ENCODE measurements at places on chromosomes 16 and 17.

- DNase-seq: no peak
Measured at GRCh38 chr16:56068314-56068713, 123.0 kb upstream of the GNAO1 start.

DNA sequence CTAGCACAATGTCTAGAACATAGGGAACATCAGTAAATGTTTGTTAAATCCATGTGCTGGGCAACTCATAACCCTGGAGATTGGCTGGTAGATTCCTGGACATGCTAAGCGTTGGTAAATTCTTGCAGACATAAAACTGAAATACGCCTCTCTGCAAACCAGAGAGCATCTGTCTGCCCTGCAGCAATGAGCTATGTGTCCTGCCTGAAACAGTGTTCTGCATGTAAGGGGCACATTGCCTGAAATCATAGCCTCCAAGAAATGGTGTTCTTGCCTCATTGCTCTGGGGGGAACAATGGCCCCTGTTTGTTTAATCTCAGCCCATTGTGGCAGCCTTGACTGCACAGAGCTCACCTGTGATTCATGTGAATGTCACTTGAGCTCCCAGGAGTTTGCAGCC is 113.5 kb upstream of the CCL2 start:
- DNase-seq: no peak

GRCh38 chr16:67170168-67170948 is at the start of gene NOL3:
Gene NOL3, plus strand, starts transcription at chr16:67170538.
- DNase-seq: peak; percentile 75

GRCh38 chr17:2181206-2181896 is 122.2 kb downstream of the SMG6 start:
- DNase-seq: peak; percentile 83

DNA sequence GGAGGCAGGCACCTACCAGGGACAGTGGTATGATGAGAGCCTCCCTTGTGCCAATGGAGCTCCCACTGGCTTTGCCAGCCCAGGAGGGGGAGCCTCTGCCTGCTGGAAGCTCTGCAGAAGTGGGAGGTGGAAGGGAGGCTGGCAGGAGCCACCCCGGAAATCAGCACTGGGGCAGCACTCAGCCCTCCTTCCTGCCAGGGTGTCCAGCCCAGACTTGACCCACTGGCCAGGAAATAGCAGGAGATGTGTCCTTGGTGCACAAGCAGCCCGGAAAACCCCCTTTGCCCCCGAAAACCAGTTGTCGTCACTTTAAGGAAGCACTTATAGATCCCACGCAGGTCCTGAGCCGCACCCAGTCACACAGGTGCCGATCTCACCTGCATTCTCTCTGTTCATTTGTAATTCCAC is 49.3 kb upstream of the CACNG4 start:
- no peak for DNase-seq

DNA sequence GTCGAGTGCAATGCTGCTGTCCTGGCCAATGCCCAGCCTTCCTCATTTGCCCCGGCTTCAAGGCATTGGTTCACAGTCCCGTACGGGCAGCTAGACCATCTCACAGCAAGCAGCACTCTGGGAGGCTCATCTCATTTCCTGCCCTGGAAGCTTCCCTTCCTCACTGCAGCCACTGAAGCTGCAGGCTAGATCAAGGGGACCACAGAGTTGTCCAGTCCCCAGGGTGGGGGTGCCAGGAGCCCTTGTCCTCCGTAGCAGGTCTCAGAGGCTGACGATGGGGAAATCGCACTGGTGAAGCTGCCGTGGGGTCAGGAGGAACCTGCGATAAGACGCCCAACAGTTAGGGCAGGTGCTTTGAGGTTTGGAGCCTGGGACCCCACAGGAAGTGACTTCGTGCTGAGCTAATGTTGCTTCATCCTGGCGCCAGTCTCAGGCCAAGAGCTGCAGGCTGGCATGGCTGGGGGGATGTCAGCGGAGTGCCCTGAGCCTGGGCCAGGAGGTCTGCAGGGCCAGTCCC is at the start of gene SPNS3:
Gene SPNS3 (plus strand): TSS at position 426 of the 517 bp plus-strand sequence. CDS start 28 bp downstream, at position 454.
- DNase-seq: peak; percentile 27

GRCh38 chr17:3532859-3533142 is 24.8 kb downstream of the TRPV3 start:
- DNase-seq: no peak

GRCh38 chr16:27425961-27426360 is 24.0 kb downstream of the IL21R start:
- no peak for DNase-seq

DNA sequence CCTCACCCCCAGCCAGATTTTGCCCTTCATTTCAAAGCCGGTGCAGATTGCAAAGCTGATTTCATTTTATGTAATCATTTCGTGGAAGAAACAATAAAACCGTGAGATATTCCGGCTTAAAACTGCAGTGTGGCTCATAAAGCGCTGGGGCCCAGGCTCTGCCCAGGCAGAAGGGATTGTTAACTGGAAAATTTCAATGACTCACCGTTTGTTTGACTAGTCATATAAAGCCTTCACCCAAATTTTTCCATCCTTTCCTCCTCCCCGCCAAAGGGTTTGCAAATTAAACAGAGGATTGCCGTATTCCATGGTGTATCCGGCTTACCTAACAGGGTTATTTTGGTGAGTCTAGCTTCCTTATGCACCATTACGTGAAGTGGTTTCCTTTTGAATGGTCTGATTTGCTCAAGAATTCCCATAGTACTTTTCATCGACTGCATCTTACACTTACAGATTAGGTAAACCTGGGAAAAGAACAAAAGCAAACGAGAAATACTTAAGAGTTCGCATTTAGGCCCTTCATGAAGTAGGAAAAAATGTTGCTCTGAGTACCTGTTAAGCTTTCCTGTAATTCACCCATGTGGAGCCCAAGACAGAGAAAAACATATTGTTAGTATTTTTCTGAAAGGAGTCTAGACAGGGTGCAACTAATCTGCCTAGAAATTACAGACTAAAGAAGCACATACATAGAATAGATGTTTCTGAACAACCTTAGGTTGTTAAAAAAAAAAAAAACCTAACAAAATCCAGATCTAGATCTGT is 949 bp upstream of the GSPT1 start:
- no peak for DNase-seq

- DNase-seq: no peak
Measured at GRCh38 chr17:66522591-66523272, 220.3 kb downstream of the PRKCA start.

DNA sequence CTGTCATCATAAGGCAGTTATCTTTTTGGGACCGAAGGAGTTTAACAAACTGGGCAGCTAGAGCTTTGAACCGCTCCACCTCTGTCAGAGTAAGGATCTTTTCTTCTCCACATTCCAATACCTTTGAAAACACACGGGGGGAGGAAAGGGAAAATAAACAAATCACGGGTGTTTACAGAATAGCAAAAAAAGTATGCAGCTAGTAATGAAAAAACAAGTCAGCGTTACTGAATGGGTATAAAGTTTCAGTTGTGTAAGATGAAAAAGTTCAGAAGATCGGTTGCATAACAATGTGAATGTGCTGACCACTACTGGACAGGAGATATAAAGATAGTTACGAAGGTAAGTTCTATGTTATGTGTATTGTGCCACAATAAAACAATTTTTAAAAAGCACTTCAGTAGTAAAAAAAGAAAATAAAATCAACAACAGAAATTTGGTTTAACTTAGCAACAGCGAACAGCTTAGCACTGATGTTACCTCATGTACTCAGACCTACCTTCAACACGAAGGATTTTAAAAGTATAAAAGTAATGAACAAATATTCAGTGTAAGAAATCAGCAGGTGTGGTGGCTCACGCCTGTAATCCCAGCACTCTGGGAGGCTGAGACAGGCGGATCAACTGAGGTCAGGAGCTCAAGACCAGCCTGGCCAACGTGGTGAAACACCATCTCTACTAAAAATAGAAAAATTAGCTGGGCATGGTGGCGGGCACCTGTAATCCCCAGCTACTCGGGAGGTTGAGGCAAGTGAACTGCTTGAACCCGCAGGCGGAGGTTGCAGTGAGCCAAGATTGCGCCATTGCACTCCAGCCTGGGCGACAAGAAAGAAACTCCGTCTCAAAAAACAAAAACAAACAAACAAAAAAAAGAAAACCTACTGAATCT is 34.3 kb downstream of the MARF1 start:
- DNase-seq: no peak

GRCh38 chr17:74391771-74392170 is 24.5 kb downstream of the GPR142 start:
- no peak for DNase-seq

- DNase-seq: no peak
Measured at GRCh38 chr17:55452139-55452790, 30.6 kb upstream of the MMD start.

DNA sequence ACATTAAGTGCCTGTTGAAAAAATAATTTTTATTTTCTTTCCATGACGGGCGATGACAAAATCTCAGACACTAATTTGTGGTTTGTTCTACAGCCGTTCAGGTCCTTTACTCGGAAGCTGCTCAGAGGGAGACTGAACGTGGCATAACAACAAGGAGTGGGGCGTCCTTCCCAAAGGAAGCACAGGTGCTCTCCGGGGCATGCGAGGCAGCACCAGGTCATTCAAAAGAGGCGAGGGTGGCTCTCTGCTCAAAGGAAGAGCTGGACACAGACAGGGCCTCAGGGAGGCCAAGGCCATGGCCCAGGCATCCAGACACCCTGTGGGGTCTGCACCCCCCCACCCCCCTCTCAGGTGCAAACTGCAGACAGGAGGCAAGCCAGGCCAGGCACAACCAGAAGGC is 16.2 kb downstream of the UNKL start:
- no peak for DNase-seq

DNA sequence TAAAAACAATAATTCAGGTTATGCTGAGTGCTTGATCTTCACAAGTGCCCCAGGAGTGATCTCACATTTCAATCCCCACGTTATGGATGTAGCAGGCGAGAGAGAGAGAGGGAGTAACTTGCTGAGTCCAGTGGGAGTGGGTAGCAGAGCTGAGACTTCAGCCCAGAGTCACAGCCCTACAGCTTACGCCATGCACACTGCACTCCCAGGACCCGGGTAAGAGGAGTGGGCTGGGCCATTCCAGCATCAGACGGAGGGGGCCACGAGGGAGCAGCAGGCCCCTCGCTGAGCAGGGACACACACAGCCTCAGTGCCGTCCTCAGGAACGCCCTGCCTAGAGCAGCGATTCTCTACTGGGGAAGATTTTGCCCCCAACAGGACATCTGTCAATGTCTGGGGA is 9.8 kb upstream of the KIF19 start:
- no peak for DNase-seq

DNA sequence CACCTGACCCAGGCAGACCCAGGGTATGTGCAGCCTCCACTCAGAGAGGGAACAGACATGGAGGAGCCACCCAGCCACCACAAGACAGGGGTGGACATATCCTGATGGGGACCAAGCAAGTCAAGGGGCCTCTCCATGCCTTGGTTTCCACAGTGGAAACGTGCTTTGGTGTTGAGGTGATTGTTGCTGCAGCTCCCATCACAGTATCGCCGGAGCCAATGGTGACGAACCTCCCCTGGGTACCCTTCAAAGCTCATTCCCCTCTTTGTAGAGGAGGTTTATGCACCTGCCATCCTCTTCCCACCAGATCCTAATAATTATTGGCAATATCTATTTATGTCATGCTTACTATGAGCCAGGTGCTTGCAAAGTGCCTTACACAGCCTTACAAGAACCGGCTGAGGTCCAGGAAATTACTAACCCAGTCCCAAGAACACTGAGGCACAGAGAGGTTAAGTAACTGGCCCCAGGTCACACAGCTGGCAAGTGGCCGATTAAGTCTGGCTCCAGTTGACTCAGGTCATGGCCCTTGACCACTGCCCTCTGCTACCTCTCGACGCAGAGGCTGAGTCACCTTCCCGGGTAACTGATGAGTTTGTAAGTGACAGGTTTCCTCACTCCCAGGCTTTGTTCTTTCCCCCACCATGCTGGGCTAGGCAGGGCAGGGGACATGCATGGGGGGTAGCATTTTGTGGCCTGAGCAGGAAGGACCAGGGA is 20.6 kb downstream of the SLC12A3 start:
- DNase-seq: no peak

- DNase-seq: no peak
Measured at GRCh38 chr16:71441348-71442050, 355 bp downstream of the TLE7 start.

DNA sequence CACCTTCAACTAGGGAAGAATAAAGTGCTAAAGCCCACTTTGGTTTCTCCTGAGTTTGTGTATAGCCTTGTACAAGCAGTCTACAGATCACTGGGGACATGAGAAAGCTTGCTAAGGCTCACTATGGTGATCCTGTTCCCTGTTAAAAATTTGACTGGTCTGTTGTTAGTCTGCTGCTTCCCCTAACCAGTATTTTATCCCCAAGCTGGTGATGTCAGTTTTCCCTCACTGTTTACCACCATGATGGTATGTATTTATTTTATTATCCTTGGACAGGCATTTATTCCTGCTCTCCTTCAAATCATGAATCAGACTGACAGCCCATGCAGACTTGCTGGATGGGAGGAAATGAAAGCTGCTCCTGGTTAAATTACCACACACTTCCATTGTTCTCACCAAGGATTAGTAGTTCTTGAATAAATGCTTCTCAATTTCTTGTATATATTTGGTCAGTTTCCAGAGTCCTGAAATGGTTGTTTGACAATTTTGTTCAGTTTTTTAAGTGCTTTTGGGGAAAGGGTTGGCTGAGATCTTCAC is 99.6 kb downstream of the CA4 start:
- no peak for DNase-seq

DNA sequence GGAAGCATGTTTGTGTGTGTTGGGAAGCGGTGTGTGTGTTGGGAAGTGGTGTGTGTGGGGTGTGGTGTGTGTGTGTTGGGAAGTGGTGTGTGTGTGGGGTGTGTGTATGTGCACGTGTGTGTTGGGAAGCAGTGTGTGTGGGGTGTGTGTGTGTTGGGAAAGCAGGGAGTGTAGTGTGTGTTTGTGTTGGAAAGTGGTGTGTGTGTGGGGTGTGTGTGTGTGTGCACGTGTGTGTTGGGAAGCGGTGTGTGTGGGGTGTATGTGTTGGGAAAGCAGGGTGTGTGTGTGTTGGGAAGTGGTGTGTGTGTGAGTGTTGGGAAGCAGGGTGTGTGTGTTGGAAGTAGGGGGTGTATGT is 785 bp upstream of the NOD2 start:
- no peak for DNase-seq

- no peak for DNase-seq
Measured at GRCh38 chr16:53183442-53183841, 128.7 kb downstream of the CHD9 start.

DNA sequence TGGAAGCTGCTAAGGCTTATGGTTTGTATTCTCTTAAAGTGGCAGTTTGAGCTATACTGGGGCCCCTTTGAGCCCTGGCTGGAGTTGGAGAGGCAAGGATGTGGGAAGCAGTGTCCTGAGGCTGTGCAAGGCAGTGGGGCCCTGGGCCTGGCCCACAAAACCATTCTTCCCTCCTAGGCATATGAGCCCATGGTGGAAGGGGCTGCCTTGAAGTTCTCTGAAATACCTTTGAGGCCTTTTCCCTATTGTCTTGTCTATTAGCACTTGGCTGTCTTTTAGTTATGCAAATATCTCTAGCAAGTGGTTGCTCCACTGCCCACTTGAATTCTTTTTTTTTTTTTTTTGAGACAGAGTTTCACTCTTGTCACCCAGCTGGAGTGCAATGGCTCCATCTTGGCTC is 119.2 kb downstream of the PCTP start:
- DNase-seq: no peak

GRCh38 chr16:57240851-57241250 is 4.2 kb upstream of the ARL2BP start:
- DNase-seq: no peak

DNA sequence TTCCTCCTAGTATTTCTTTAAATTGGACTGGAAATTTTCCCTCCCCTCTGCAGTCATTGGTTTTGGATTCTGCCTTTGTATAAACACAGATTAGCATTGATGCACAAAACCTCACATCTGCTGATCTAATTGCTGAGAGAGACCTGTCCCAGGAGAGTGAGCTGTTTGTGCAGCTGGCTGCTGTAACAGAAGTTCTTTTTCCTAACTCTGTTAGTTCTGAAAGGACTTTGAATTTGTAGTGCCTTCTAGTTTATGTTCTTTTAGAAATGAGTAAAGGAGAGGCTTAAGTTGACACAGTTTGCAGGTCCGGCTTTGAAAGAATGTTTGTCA is 45.2 kb upstream of the KPNB1 start:
- DNase-seq: no peak
